K562 (cell line): ENCODE measurements at places on chromosomes 3 and 15. TPM values are rescaled to one million over a fixed set of nuclear protein-coding genes. Genes with fewer than 3 reads are reported as not detected.

The EPHA3 gene
- not detected in 2 replicates for total RNA-seq

The SETD2 gene
- 39.3 and 39.5 TPM in 2 replicates for total RNA-seq

The SLC22A13 gene
- 0.29 and 0.49 TPM in 2 replicates for total RNA-seq

The FOXL2NB gene
- 10.2 TPM in 2 replicates for total RNA-seq

The OXSM gene
- 28.4 and 29.9 TPM in 2 replicates for total RNA-seq

The NT5DC2 gene
- 168 and 171 TPM in 2 replicates for total RNA-seq

The PRICKLE2 gene
- 0.04 and 0.07 TPM in 2 replicates for total RNA-seq

The KBTBD13 gene
- total RNA-seq, result 0.11 and 0.13 TPM in 2 replicates

- no peaks in the 10 kb centered on the region for H3K36me3 ChIP-seq
- no peaks in the 10 kb centered on the region for H3K27me3 ChIP-seq
- no peak for DNase-seq
- no peak overlapping the region for H3K4me3 ChIP-seq
- H3K4me1 ChIP-seq, result no peaks in the 10 kb centered on the region
- H3K27ac ChIP-seq, result no peak overlapping the region
Measured at GRCh38 chr3:94121161-94121560, 58.3 kb downstream of the NSUN3 start.

DNA sequence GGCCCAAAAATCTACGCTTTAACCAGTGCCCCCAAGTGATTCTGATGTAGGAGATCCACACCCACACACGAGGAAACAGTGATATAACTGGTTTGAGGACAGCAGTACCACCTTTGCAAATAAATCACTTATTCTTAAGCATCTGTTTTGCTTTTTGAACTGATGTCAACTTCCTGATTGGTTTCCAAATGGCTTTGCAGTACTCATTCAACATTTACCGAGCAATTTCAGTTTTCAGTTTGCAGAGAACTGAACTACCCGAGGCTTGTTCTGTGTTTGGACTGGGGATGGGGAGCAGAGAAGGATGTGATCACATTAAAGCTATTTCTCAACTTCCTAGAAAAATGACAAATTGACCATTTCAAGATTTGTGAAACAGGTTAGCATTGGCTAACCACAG lies 1.1 kb upstream of the GYG1 start:
- H3K36me3 ChIP-seq, result peaks cover 8% of the 10 kb centered on the region; the same call in 1 of the 3 replicates
- DNase-seq, result no peak
- H3K4me3 ChIP-seq, result no peak overlapping the region

DNA sequence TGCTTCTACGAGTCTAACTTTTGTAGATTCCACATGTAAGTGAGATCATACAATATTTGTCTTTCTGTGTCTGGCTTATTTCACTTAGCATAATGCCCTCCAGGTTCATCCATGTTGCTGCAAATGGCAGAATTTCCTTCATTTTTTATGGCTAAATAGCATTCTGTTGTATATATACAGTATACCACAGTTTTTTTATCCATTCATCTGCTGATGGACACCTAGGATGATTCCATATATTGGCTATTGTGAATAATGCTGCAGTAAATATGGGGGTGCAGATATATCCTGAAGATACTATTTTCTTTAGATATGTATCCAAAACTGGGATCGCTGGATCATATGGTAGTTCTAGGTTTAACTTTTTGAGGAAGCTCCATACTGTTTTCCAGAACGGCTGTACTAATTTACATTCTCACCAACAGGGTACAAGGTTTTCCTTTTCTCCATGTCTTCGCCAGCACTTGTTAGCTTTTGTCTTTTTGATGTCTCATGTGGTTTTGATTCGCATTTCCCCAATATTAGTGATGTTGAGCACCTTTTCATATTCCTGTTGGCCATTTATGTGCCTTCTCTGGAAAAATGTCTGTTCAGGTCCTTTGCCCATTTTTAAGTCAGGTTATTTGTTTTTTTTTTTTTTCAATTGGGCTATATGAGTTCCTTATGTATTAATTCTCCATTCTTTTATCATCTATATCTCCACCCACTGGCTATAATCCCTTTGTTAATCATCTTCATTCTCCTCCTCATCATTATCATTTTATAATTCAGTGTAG lies 26.9 kb downstream of the CHCHD4 start:
- no peak overlapping the region for H3K4me3 ChIP-seq
- H3K36me3 ChIP-seq, result no peaks in the 10 kb centered on the region
- no peaks in the 10 kb centered on the region for H3K4me1 ChIP-seq
- no peak overlapping the region for H3K27ac ChIP-seq
- peaks cover 16% of the 10 kb centered on the region; the same call in 2 of the 3 replicates for H3K27me3 ChIP-seq

GRCh38 chr3:60217156-60217911 lies 1033.9 kb downstream of the FHIT start:
- no peaks in the 10 kb centered on the region for H3K27me3 ChIP-seq
- H3K27ac ChIP-seq, result 0 out of 3 replicates have a peak overlapping the region, but pooled peaks have one; percentile 52
- DNase-seq, result no peak
- peaks cover 16% of the 10 kb centered on the region; the same call in 2 of the 3 replicates for H3K4me1 ChIP-seq

DNA sequence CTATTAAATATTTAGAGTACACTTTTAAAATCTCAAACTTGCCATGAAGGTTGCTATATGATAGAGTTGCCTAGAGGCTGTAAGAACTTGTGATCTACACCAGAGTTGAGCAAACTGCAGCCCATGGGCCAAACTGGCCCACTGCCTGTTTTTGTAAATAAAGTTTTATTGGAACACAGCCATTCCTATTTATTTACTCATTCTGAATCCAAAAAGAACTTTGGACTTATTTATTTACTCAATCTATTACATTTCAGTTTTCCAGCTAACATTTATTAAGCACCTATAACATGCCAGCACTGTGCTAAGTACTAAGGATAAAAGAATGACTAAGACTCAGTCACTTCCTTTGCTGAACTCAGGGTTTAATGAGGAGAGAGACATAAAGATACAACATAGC lies 403.6 kb downstream of the ERC2 start:
- H3K36me3 ChIP-seq, result no peaks in the 10 kb centered on the region
- no peaks in the 10 kb centered on the region for H3K4me1 ChIP-seq
- no peak for DNase-seq
- H3K4me3 ChIP-seq, result no peak overlapping the region
- H3K27ac ChIP-seq, result no peak overlapping the region

GRCh38 chr3:183769453-183769852 lies 55.9 kb downstream of the MAP6D1 start:
- H3K36me3 ChIP-seq, result peaks cover 63% of the 10 kb centered on the region
- DNase-seq, result no peak
- no peaks in the 10 kb centered on the region for H3K27me3 ChIP-seq

- no peak for DNase-seq
- no peaks in the 10 kb centered on the region for H3K36me3 ChIP-seq
- H3K4me1 ChIP-seq, result no peaks in the 10 kb centered on the region
- H3K27ac ChIP-seq, result no peak overlapping the region
- no peak overlapping the region for H3K4me3 ChIP-seq
Measured at GRCh38 chr3:139231555-139232281, 112.1 kb upstream of the MRPS22 start.

DNA sequence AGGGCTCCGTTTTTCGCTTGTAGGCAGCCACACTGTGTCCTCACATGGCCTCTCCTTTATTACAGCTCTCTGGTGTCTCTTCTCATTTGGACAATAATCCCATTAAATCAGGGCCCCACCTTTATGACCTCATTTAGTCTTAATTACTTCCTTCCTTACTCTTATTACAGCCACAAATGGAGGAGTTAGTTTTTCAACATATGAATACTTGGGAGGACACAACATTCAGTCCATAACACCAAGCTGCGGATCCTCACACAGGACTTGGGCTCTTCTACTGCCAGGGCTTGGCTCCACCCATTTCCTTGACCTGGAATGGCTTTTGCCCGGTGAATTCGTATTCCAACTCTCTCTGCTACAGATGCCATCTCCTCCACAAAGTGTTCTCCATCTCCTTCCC lies 74.3 kb upstream of the SLC7A14 start:
- H3K27me3 ChIP-seq, result no peaks in the 10 kb centered on the region
- DNase-seq, result no peak
- H3K4me3 ChIP-seq, result no peak overlapping the region
- no peaks in the 10 kb centered on the region for H3K36me3 ChIP-seq
- H3K4me1 ChIP-seq, result peaks cover 5% of the 10 kb centered on the region; the same call in 1 of the 3 replicates

GRCh38 chr15:49079340-49080039 lies 33.2 kb upstream of the SECISBP2L start:
- no peaks in the 10 kb centered on the region for H3K36me3 ChIP-seq
- peaks cover 4% of the 10 kb centered on the region; the same call in 1 of the 2 replicates for H3K4me1 ChIP-seq
- H3K27me3 ChIP-seq, result no peaks in the 10 kb centered on the region

- no peaks in the 10 kb centered on the region for H3K36me3 ChIP-seq
- no peaks in the 10 kb centered on the region for H3K4me1 ChIP-seq
- no peak overlapping the region for H3K4me3 ChIP-seq
- no peaks in the 10 kb centered on the region for H3K27me3 ChIP-seq
Measured at GRCh38 chr3:192887701-192888100, 30.0 kb downstream of the MB21D2 start.

DNA sequence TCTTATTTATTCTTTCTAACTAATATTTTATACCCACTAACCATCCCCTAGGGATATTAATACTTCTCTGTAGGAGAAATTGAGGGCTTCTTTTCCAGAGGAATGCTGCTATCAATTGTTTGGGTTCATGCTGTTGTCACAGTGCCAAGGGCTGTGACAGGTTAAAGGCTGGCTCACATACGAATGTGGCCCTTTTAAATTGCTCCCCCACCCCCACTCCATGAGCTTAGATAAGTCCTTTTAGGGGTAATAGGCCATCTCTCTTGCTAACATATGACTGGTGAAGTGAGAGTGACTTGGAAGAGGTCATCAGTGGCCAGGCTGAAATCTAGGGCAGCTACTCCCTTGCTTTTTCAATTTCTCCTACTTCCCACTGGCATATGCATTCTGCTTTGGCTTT lies 121.9 kb upstream of the DPH6 start:
- H3K4me1 ChIP-seq, result no peaks in the 10 kb centered on the region
- H3K36me3 ChIP-seq, result no peaks in the 10 kb centered on the region
- H3K4me3 ChIP-seq, result no peak overlapping the region
- no peak for DNase-seq

DNA sequence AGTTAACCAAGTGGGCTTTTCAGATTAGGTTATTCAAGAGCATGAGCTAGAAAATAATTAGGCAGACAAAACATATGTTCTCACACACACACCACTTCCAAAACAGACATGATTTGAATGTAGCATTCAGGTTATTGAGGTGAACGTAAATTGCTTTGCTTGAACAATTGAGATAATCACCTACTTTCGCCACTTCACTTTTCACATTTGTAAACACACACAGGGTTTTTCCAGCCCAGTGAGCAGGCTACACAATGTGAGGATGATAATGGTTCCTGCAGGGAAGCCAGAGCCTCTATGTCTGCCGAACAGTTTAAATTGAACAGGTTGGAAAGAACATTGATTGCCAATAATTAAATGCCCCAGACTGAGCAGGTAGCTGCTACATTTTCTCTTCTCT lies 560.8 kb downstream of the OCA2 start:
- no peak overlapping the region for H3K4me3 ChIP-seq
- peaks cover 15% of the 10 kb centered on the region; the same call in 1 of the 2 replicates for H3K27me3 ChIP-seq
- no peak for DNase-seq
- H3K4me1 ChIP-seq, result peaks cover 5% of the 10 kb centered on the region
- no peak overlapping the region for H3K27ac ChIP-seq
- no peaks in the 10 kb centered on the region for H3K36me3 ChIP-seq

DNA sequence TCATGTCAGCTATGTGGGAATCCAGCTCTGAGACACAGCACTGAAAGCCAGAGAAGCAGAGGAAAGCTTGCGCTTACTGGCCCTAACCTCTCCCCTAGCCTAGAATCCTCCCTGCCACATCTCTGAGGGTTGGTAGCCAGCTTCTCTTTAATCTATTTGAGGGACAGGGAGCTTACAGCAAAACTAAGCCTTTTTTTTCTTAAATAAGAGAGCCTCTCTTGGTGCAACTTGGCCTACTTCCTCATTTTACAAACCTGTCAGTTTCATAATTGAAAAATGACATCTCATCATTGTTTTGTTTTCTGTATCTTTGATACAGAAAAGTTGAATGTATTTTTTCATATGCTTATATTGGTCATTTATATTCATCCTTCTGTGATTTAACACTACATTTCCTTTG lies 193.9 kb downstream of the ZNF621 start:
- no peaks in the 10 kb centered on the region for H3K4me1 ChIP-seq
- no peaks in the 10 kb centered on the region for H3K27me3 ChIP-seq
- no peak for DNase-seq
- H3K36me3 ChIP-seq, result no peaks in the 10 kb centered on the region
- H3K27ac ChIP-seq, result no peak overlapping the region

- H3K27me3 ChIP-seq, result no peaks in the 10 kb centered on the region
- 0 out of 2 replicates have a peak overlapping the region, but pooled peaks have one; percentile 73 for H3K4me3 ChIP-seq
- peaks cover 12% of the 10 kb centered on the region; the same call in 2 of the 3 replicates for H3K36me3 ChIP-seq
- DNase-seq, result no peak
- H3K27ac ChIP-seq, result peak overlapping the region; percentile 95
- peaks cover 13% of the 10 kb centered on the region for H3K4me1 ChIP-seq
Measured at GRCh38 chr3:52280050-52280461, 1.6 kb upstream of the WDR82 start.
